SJCRH30 (cell line): ENCODE measurements at places on chromosomes 7 and 10.

- DNase-seq, result no peak
Observed at GRCh38 chr10:60282771-60283353, 106.8 kb downstream of the ANK3 start.

GRCh38 chr10:129579228-129579627 lies 112.2 kb downstream of the MGMT start:
- DNase-seq, result no peak

DNA sequence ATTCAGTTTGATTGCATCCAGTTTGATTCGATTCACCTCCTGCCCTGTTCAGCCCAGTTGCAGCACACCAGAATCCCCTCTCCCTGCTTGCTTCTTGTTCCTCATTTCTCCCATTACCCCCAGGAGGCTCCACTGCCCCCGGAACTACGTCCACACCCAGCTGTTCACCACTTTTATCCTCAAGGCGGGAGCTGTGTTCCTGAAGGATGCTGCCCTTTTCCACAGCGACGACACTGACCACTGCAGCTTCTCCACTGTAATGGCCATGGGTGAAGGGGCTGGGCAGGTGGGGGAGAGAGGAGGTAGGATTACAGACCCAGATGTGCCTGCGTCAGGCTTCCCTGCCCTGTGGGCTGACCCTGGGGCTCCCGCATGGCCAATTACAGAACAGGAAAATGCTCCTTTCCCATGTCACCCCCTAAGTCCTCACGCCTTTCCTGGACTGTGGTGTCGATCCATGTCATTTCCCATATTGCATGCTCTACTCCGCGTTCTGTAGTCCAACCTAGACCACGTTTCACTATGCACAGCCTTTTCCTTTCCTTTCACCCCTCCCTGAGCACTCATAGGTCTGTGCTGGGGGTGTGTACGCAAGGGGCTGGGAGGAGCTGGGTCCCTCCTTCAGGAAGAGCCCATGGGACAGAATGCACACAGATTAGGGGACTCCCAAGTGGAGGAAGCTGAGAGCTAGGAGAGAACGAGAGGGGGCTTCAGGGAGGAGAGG lies 8.2 kb downstream of the GHRHR start:
- DNase-seq, result no peak

DNA sequence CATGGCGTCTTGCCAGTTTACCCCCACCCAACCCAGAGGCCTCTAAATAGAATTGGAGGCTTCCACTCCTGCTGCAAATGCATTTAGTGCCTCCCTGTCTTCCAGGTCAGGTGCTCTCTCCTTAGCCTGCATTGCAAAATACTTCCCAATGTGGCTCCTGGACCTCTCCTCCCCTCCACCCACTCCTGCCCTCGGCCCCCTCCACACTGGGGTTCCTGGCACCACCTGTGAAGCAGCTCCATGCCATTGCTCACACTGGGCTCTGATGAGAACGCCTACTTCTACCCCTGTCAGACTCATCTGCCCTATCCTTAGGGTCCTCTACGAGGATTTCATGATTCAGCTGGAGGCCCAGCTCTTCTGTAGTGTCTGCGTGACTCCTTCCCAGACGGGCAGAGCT lies 37.4 kb downstream of the C10orf120 start:
- DNase-seq, result no peak

DNA sequence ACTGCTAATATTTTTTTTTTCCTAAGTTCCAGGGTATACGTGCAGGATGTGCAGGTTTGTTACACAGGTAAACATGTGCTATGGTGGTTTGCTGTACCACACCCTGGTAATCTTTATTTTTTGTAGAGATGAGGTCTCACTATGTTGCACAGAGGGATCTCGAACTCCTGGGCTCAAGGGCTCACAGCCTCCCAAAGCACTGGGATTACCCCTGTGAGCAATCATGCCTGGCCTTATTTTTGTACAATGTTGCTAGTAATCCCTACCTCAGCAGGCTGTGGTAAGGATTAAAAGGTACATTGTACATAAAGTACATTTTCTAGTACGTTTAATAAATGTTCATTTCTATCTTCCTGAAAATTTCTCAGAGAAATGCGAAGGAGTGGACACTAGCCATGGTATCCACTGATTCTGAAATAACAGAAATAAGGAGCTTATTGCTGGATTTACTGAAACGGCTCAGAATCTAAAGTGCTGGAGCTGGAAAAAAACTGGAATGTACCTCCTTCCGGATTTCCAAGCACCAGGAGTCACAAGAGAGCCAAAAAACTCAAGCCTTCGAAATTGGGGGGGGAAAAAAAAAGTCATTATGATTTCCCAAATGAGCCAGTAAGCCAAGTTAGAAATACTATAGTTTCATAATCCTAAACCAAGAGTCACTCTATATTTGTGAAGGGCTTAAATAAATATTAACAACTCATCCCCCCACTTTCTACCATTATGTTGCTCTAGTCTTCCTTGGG lies 69.6 kb downstream of the NT5C2 start:
- no peak for DNase-seq

- no peak for DNase-seq
Observed at GRCh38 chr10:71527135-71527534, 130.4 kb downstream of the CDH23 start.

GRCh38 chr10:131537281-131537680 lies 225.8 kb upstream of the TCERG1L start:
- no peak for DNase-seq

DNA sequence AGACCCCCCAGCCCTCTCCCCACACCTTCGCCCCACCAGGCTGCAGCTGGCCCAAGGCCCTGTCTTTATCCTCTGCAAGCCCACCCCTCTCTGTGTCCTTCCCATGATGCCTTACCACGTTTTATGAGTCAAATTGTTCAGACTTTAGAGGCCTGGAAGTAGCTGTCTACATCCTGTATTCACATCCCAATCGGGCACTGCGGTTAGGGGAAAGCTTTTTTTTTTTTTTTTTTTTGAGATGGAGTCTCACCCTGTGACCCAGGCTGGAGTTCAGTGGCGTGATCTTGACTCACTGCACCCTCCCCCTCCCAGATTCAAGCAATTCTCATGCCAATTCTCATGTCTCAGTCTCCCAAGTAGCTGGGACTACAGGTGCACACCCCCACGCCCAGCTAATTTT lies 121.5 kb upstream of the SH2B2 start:
- no peak for DNase-seq

GRCh38 chr10:131901181-131901829 lies 497 bp downstream of the PPP2R2D start:
- DNase-seq, result peak; percentile 12

DNA sequence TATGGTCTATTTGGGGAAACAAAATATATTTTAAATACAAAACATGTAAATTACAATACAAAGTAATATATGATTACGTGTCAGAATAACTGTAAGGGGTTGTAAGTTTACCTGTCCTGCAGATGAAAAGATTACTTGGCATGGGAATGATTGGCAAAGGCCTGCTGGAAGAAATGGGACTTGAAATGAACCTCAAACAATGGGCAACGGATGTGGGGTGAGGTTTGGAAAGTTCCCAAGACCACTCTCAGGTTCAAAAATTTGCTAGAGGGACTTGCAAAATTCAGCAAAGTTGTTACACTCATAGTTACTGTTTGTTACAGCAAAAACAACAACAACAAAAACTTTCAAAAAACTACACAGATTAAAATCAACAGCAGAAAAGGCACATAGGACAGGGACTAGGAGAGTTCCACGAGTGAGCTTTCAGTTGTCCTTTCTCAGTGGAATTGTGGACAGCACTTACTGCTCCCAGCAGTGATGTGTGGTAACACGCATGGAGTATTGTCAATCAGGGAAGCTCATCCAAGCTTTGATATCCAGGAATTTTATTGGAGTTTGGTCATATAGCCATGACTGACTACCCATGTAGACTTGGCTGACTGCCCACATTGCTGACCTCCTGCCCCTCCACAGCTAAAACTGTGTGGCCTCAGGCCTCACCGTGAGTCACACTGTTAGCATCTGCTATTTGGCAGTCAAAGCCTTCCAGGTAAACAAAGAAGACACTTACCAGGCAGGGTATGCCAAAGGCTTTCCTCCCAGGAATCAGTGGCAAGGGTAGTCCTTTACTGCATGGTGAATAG lies 43.8 kb downstream of the EXOC6 start:
- DNase-seq, result peak; percentile 87

DNA sequence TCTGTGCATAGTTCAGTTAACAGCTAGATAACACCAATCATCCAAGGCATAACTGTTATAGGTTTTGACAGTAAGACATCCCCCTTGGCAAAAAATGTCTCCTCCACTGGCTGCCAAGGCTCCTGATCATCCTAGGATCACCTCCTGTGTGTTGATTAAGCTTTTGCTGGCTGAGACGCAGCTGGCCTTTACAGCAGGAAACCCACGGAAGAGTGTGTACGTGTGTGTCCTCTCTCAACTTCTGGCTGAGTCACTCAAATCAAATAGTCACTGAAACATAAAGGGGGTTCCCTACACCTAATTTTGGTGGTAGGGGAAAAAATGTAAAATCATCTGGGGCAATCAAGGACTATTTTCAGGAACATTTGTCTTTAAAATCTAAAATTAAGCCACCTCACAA lies 208.8 kb downstream of the CTNNA3 start:
- no peak for DNase-seq

GRCh38 chr7:94701555-94701973 lies 45.6 kb upstream of the SGCE start:
- DNase-seq, result peak; percentile 88

- DNase-seq, result no peak
Observed at GRCh38 chr10:32952541-32953276, 5.3 kb downstream of the ITGB1 start.

DNA sequence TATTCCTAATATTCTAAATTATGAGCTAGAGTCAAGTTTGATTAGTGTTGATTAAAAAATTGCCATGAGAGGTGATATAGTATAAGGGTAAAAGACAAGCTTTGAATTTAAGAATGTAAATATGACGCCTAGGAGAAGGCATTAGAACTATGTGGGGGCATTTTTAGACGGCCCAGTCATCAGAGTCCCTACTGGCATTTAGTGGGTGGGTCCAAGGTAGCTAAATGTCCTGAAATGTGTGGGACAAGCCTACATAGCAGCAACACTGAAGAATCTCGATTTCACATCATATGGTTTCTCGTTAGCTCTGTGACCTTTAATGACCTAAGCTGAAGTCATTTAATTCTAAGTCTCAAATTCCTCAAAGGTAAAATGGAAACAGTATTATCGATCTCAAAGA lies 133.5 kb downstream of the SGMS1 start:
- DNase-seq, result no peak

GRCh38 chr7:42831006-42831717 lies 80.7 kb downstream of the C7orf25 start:
- no peak for DNase-seq

DNA sequence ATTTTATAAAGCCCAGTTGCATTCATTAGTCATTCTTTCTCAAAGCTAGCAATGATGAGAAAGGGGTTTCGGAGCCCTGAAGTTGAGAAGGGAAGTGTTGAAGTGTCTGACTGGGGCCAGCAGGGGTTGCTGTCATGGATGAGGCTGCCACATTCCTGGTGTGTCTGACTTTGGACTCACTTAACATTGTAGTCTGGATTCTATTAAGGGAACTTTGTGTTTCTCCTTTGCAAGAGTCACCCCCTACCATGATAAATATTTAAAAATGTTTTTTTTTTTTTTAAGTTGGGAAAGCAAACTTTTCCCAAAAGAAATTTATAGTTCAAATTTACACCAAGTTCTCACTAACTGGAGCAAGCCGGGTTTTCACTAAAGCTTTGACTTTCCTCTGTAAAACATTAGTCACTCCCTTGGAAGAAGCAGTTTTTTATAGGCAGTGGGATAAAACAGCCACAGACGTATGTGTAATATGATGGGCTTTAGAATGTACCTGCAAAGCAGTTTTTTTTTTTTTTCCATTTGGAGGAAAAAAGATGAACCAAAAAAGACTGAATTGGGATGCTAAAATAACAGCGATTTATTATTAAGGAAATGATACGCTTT lies 243.6 kb downstream of the TWIST1 start:
- peak; percentile 15 for DNase-seq

DNA sequence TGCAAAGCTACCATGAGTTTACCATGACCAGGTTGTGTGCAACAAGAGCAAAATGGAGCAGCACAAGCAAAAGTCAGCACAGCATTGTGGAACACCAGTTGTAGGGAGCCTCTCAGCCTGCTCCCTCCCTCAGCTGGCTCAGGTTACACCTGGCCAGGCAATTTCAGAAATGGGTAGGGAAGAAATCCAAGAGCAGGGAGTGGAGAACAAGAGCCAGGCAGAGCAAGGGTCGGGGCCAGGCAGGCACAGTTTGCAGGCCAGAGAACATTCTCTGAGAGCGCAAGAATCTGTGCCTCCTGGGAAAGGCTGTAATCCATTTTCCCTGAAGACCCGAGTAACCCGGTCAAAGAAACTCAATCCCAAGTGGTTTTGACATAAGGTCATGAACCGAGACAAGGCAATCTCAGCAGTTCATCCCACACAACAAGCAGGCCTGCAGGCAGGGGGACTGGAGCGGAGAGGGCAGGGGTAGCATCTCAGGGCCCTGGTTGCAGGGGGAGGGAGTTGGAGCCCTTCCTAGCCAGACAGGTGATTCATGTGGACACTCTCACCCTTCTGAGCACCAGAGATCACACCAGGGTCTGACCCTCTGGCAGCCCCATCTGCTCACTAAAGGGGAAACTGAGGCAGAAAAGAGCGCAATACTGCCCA lies 258.4 kb downstream of the PLXNA4 start:
- DNase-seq, result no peak

GRCh38 chr10:46329690-46330016 lies 42.9 kb downstream of the ANTXRL start:
- no peak for DNase-seq

DNA sequence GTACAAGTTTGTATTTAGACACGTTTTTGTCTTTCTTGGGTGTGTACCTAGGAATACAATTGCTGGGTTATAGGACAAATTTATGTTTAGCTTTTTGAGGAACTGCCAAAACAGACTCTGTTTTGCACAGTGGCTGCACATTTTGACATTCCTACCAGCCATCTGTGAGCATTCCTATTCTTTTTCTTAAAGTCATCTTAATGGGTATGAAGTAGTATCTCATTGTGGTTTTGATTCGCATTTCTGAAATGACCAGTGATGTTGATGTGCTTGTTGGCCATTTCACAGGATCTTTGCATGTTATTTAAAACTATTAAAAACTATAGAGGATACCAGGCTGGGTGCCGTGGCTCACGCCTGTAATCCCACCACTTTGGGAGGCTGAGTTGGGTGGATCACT lies 32.6 kb upstream of the IL15RA start:
- no peak for DNase-seq

DNA sequence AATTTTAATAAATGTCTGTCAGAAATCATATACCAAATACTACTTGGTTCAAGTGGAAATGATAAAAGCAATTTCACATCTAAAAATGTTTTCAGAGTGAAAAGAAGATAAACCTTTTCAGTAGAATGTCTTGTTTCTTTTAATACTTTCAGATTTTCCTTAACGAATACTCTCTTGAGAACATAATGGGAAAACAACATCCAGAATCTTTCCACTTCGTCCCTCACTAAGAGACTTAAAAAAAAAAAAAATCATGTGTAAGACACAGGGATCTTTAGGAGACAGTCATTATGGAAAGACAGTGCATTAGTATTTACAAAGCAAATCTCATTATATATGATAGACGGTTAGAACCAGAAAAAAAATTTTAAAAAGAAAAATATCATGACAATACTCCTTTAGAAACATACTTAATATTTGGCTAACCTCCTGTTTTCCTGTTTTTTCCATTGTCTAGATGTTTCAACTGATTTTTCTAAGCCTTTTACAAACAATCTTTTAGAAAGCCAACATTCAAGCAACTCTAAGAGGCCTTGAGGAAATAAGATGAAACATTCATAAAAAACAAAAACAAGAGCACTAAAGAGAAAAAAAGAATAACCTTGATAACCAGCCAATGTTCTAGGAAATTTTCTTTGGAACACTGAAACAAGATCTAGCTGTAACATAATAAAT lies 339.9 kb upstream of the LRRN3 start:
- DNase-seq, result no peak
